ENCODE measurements at places on chromosomes 7 and 10.

- DNase-seq: no peak
These were observed 45.4 kb downstream of the FAM53B start for GRCh38 chr10:124698545-124699469.

DNA sequence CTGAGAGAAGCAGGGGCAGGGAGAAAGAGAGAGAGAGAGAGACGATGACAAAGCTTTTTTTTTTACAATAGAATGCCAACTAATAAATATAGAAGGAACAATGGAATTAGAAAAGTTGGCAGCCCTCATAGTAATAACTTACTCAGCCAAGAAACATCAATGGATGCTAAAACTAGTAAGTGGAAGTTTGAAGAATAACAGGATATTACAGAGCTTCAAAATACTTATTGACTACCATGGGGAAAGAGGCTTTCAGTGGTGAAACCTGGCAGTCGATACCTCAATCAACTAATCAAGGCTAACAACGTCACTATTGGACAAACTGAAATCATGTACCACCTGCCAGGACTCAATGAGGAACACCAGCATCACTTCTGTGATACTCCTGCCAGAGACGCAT is 100.5 kb upstream of the LRRC4 start:
- DNase-seq: no peak

- DNase-seq: no peak
These were observed 39.2 kb upstream of the ENO4 start for GRCh38 chr10:116810120-116810500.

DNA sequence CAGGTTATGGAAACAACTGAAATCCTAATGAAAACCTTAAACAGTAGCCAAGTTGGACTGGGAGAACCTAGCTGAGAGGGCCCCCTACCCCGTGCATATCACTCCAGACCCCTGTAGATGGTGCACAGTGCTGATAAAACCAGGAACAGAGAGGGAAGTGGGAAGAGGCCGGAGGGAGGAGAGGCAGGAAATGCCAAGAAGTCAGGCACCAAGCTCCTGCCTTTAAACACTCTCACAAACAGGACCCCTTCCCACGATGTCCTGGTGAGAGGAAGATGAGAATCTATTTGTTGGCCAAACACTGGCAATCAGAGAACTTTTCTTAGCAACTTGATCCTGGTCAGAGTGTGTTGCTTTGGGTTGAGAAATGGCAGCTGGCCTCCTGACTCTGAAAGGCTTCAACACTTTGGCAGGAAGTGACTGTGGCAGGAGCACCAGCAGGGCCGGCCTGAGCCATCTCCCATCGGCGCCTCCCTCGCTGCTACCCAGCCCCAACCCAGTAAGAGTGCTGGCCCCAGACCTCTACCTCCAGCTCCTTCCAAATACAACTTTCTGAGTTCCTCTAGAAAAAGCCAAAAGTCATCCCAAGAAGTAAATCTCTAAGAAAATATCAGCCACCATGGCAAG is 39.5 kb downstream of the GSDME start:
- DNase-seq: no peak

DNA sequence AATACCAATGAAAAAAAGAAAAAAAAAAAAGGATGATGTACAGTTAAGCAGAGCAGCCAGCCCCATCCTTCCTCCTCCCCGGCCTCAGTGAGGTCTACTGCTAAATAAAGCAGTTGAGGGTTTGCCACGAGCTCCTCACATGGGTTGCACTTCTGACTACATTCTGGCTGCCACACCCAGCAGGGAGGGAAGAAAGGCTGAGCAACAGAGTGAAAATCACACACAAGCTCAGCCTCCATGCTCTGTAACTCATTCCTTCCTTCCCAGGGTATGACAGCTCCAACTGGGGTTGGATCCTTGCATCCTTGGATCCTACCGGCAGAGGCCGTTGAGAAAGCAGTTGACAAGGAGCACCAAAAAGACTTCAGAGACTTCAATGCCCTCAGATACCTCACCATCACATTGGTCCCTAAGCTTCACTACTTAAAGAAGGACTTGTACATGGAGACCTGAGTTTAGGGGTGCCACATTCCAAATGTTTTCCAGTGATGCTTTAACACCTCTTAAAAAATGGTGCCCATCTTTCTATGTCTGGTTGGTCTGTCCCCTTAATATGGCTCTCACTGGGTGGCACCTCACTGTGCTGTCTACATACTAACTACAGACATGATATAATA is 52.9 kb upstream of the PIK3CG start:
- DNase-seq: no peak

- DNase-seq: no peak
These were observed 5.9 kb upstream of the LFNG start for GRCh38 chr7:2513702-2514101.

- no peak for DNase-seq
These were observed 170.8 kb downstream of the DNAJC1 start for GRCh38 chr10:21832821-21833130.

GRCh38 chr10:133096616-133097269 is 9.0 kb downstream of the ADGRA1 start:
- no peak for DNase-seq

DNA sequence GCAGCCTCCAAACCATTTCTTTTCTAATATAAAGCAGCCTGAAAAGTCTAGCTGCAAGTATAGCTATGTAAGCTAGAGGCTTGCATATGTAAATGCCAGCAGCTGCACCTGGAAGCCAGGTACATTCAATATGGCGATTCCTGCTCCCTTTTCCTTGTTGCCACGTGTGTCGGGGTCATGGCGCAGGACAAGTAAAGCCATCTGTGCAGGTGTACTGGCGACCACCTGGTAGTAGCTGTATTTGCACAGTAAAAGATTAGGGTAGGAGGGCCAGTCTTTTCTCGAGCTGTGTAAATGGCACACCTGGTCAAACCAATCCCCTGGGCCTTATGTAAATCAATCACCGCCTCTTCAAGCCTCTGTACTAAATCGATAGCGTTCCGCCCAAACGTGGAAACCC is 484.5 kb downstream of the MAGI2 start:
- DNase-seq: no peak

DNA sequence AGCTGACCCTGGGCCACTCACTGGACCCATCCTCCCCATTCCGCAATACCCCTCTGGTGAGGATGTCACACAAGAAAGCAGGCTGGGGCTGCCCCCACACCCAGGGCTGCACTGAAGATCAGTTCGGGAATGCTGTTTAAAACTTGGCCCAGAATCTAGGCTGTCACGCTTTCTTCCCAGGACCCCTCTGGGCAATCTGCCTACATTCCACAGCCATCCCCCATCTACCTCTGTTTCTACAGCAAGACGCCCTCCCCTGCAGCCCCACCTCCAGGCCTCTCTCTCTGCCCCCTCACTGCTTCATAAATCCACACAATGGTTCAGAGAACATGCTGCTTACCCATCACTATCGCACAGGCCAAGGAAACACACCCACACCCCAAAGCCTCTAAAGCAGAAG is 36.1 kb downstream of the XPNPEP1 start:
- DNase-seq: no peak

- no peak for DNase-seq
These were observed 595.6 kb downstream of the GRM8 start for GRCh38 chr7:126657137-126657536.

DNA sequence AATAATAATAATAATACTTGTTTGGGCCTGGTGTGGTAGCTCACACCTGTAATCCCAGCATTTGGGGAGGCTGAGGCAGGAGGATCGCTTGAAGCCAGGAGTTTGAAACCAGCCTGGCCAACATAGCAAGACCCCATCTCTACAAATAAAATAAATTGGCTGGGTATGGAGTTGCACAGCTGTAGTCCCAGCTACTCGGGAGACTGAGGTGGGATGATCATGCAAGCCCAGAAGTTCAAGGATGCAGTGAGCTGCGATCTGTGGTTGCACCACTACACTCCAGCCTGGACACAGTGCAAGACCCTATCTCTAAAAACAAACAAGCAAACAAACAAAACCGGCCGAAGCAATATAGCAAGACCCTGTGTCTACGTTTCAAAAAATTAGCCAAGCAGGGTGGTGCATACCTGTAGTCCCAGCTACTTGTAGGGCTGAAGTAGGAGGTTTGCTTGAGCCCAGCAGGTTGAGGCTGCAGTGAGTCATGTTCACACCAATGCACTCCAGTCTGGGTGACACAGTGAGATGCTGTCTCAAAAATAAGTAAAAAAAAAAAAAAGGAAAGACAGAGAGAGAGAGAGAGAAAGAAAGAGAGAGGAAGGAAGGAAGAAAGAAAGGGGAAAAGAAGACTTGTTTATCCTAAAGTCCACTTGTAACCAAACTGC is 85.6 kb upstream of the KDM7A start:
- DNase-seq: no peak

Measured in stimulated activated CD8-positive, alpha-beta memory T cell treated with anti-CD3 and anti-CD28 coated beads, Interleukin-2, amount 100 ng/mL, for 1 hour (primary cell).